ENCODE measurements at places on chromosomes 16 and 17.

DNA sequence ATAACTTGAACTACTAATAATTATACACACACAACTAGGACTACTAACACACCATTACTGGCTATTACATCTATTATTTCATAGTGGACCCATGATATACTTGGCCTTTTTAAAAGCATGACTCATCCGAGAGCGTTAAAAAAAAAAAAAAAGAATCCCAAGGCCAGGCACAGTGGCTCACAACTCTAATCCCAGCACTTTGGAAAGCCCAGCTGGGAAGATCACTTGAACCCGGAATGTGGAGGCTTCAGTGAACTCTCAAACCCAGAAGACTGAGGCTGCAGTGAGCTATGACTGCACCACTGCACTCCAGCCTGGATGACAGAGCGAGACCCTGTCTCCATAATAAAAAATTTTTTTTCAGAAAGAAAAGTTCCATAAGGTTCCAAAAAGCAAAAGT lies 3.1 kb downstream of the GLG1 start:
- DNase-seq: no peak

- no peak for DNase-seq
These were observed 157.9 kb downstream of the RPTOR start for GRCh38 chr17:80702315-80703141.

- DNase-seq: no peak
These were observed 8.8 kb upstream of the GFAP start for GRCh38 chr17:44924107-44924544.

DNA sequence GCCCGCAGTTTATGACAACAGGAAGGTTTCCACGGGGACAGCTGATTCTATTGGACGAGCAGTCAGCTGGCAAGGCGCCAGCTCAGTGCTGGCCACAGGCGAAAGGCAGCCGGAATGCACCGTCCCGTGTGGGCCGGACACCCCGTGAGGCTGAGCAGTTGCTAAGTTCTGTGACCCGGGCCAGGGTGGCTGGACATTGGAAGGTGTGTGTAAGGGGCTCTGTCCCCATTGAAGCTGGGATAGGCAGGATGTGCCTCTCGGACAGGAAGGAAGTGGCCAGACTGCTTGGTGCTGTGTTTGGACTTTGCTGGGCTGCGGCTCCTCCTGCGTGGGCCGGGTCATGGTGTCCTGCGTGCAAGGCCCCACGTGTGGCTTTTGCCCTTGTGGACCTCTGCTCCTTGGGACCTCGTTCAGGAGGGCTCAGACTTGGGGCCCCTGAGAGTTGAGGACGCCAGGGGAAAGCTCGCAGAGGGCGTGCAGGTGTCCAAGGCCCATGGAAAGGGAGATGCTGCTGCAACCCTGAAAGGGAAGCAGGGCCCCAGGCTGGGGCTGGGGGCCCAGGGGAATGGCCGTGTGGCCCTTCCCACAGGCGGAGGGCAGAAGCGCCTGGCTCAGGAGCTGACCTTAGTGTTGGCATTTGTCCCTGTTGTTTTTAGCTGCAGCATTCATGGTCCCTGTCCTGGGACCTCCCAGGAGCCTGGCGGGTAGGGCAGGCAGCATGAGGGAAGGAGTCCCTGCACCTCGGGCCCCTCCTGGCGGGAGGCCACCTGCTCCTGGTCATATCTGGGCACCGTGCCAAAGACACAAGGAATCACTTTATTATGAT lies 10.0 kb downstream of the BAIAP2 start:
- DNase-seq: no peak

DNA sequence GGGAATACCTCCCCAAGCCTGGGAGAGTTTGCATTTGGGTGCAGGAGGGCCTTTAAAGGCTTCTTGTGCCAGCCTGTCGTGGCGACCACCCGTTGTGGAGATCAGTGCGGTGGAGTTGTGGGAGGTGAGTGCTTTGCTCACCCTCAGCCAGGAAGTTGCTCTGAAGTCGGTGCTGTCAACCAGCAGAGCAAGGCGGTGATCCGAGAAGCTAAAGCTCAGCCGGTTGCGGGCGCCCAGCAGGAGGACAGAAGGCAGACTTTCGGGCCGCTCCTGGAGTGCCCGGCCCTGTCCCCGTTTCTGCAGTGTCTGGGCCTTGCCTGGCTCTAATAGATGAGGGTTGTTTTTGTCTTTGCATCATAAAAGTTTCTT lies 1.4 kb downstream of the UBE2I start:
- DNase-seq: no peak

- no peak for DNase-seq
These were observed 146.0 kb downstream of the FTO start for GRCh38 chr16:53849994-53850393.

GRCh38 chr16:70553645-70554044 lies 30.0 kb downstream of the SF3B3 start:
- DNase-seq: no peak

- DNase-seq: no peak
These were observed 66.5 kb downstream of the IGF2BP1 start for GRCh38 chr17:49063652-49064051.

GRCh38 chr16:20803561-20804214 lies 2.6 kb downstream of the ERI2 start:
- no peak for DNase-seq

DNA sequence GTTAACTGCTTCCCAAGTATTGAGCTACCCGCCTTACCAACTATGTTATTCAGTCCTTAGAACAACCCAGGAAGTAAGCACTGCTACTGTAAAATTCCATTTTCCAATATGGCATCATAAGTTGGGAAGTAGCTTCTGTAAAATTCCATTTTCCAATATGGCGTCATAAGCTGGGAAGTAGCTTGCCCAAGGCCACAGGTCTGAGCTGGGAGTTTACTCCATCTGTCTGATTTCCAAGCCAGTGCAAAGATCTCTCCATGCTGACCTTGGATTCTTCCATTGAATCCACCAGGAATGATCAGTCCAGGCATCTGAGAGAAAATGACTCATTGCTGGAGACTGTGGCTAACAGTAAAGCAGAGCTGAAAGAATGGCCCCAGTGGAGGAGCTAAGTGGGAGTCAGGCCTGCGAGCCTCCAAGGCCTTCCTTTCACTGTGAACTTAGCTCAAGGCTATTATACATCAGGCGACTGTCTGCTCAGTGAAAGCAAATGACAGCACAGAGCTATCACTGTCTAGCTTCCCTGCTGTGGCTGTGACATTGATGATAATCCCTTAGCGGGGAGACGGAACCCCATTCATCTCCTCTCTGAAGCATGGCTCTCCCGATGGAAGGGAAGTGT lies 430.4 kb downstream of the HAPSTR1 start:
- DNase-seq: no peak

DNA sequence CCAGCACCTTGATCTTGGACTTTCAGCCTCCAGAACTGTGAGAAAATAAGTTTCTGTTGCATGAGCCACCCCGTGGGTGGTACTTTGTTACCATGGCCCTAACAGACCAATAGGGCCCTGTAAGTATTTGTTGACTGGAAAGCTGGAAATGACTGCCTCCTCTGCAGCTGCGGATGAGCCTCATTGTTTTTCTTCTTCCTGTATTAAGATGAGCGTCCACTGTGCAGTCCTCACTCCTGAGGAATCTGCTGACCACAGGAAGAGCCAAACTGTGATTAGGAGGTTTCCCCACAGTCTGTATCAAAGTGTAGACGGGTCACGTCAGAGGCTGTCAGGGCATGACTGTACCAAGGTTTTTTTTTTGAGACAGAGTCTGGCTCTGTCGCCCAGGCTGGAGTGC lies 12.2 kb upstream of the AKTIP start:
- DNase-seq: no peak

DNA sequence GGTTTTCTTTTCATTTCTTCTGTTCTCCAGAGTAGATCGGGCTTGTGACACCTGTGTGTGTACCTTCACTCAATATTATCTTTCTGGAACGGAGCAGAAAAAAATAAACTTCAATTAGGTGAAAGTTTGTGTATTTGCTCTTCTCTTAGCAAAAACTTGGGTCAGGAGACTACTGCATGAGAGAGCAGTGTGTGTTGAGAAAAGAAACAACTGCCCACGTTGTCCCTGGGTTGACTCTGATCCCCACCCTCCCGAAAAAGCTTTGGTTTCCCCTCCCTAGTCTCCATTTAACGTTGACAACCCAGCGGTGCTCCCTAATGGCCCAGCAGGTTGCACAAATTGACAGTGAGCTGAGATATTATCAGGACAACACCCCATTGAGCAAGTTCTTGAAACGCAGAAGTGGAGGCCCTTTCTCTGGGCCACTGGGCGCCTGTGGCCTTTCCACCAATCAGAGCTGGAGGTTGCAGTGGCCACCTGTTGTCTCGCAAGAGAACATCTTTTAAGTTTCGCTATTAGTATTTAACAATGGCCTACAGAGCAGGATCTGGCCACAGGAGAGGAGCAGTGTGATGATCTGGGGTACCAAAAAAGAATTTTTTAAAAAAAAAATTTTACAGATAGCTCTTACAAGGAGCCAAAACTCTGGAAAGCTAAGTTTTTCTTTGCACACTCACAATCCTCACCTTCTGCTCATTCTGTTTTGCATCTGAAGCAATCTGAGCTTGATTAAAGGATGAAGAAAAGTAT lies 1.5 kb upstream of the TOX3 start:
- DNase-seq: no peak

DNA sequence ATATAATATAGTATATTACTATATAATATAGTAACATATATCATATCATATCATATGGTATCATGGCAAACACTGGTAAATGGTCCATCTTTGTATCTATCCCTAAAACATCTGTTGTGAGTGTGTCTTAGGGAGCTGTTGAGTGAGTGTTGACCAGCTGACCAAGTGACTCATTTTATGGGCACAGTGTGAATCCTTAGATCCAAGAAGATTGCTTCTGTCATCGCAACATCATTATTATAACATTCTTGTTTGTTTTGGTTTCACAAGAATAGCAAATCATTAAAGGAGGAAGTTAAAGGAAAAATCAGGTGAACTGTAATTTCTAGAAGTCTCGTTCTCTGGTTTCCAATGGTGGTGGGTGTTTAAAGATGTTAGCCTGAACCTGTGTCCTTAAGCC lies 11.7 kb upstream of the MAF start:
- no peak for DNase-seq
